ENCODE measurements at places on chromosomes 5 and 9.

DNA sequence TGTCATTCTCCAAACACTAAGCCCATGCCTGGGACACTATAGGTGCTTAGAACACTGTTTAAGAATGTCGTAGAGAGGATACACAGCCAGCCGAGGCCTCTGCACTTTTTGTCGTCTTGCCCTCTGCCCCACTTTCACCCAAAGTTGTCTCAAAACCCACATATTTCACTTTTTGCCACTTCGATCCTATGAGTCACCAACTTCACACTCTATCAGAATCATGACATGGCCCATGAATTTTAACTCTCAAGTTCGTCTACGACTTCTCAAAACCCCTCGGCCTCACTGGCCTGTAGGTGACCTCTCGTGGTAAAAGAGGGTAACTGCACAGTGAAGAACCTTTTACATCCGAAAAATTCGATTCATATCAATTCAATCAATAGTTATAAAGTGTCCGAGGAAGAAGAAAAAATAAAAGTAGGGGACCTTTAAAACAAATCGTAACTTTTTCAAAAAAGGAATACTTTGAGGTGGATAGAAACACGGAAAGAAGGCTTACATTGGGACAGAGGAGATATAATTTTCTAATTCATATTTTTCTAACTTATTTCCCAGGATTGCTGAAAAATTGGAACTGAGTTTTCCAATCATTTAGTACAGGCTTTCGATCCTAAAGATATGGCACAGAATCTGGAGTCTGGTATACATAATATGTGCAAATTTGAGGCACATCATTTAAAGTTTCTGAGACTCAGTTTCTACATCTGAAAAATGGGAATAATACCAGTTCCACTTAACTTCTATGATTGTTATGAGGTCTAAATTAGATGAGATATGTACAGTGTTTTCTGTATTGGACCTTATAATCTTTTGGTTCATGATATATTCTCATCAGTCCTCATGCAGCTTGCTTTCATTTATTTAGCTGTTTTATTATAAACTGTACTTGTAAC lies 122.6 kb downstream of the APBA1 start:
- DNase-seq, result peak; percentile 56

GRCh38 chr5:116569999-116570398 lies 4.6 kb downstream of the SEMA6A start:
- no peak for DNase-seq

DNA sequence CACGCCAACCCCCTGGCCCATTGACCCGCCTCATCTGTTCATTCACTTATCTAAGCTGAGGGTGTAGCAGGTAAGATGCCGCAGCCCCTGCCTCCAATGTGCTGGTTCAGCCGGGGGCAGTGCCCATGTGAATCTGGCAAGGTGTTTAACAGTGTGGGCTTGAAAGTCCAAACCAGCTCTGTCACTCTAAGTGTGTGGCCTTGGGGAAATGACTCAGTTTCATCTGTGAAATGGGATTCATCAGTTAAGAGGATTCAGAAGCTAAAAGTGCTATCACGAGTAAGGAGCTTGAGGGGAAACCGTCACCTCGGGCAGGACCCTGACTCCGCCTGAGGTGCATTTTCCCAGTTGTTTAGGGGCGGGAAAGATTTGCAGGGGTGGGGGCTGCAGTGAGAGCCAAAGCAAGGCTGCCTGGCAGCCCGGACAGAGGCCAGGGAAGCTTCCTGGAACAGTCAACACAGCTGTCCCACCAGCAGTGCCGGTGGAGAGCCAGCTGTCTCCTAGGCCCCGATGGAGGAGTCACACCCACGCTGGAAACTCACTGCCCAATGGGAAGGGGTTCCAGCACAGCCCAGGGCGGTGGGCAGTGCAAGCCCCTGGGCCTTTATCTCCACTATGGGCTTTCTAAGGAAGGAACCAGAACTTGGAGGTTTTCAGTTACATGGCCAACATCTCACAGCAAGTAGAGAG lies 9.7 kb upstream of the URM1 start:
- no peak for DNase-seq

DNA sequence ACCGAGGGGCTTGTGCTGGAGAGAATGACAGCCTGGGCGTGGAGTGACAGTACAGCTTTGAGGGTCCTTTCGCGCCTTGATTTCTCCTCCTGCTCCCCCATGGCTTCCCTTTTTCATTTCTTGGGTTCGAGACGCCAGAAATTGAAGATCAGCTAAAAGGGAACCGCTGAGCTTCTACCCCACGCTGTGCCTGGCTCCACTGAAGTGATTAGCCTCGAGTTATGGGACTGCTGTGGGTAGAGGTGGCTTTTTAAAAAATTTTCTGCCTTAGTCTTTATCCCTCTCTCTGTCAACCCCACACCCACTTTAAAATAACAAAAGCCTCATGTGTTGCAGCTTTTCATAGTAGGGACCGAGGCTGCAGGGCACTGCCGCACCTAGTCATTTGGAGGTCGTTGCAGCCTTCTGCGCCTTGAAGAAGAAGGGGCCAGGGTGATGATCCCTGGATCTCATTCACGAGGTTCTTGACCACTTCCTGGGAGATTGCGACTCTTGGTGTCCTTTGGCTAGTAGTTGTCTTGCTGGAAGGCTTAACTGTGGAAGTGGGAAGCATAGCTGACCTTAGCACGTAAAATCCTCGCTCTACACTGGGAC lies 603 bp downstream of the PPIP5K2 start:
- DNase-seq, result peak; percentile 34

- peak; percentile 83 for DNase-seq
Observed at GRCh38 chr9:134323741-134324358, 2.4 kb upstream of the RXRA start.

DNA sequence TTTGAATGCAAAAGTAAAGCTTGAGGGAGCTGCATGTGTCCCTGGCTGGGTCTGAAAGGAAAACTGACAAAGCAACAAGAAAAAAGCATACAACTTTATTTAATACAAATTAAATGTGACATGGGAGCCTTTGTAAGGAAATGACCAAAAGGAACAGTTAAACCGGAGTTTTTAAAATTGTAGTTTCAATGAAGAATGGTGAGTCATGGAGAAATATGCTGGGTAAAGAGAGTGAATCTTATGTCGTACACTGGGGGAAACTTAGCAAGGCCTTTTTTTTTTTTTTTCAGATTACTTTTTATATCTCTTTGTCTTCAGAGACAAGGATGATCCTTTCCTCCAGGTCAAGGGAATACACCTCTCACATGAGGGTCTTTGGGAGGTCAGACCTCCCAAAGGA lies 50.1 kb upstream of the FBXL17 start:
- DNase-seq, result no peak

- no peak for DNase-seq
Observed at GRCh38 chr5:113776832-113777525, 263.5 kb downstream of the YTHDC2 start.

- no peak for DNase-seq
Observed at GRCh38 chr5:141706121-141706520, 24.1 kb upstream of the ARAP3 start.

GRCh38 chr5:154373326-154373725 lies 72.5 kb upstream of the SAP30L start:
- DNase-seq, result no peak

- no peak for DNase-seq
Observed at GRCh38 chr9:16974436-16974835, 104.0 kb upstream of the BNC2 start.

GRCh38 chr5:87899721-87900131 lies 368.9 kb downstream of the TMEM161B start:
- DNase-seq, result no peak

GRCh38 chr9:90432951-90433350 lies 209.7 kb downstream of the DIRAS2 start:
- no peak for DNase-seq

DNA sequence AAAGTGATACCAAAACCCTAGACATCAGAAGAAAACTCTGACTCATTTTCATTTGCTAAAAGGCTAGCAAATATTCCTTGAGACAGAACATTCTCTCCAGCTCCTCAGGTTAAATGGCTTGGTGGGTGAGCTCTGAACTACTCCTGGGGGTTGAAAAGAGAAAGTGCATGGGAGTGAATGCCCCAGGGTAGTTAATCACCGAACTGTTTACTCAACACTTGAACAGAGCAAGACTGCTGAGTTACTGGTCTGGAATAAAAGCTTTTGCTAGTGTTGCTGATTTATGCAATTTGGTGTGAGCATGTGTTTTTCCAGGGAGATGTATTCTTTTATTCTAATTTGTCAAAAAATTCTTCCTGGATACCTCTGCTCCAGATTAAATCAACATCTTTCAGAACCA lies 88.3 kb upstream of the PRDM9 start:
- DNase-seq, result peak; percentile 22

DNA sequence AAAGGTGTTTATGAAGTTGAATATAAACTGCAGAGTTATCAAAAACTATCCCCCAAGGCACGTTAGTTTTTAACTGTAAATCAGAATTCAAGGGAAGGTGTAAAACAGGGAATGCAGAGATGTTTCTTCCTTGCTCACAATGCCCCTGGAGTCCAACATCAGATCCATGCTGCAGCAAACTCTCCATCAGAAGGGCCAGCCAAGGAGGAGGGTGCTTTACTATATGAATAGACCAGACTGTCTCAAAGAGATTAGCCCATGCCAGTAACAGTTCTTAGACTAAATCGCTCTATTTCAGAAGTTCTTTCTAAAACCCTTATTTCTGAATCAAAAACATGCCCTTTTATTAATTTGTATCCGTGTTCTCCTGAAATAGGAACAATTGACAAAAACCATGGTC lies 362.8 kb upstream of the RPS23 start:
- no peak for DNase-seq

GRCh38 chr5:9619331-9620092 lies 10.6 kb downstream of the TAS2R1 start:
- no peak for DNase-seq

GRCh38 chr9:89541798-89542197 lies 43.9 kb upstream of the SEMA4D start:
- DNase-seq, result no peak

DNA sequence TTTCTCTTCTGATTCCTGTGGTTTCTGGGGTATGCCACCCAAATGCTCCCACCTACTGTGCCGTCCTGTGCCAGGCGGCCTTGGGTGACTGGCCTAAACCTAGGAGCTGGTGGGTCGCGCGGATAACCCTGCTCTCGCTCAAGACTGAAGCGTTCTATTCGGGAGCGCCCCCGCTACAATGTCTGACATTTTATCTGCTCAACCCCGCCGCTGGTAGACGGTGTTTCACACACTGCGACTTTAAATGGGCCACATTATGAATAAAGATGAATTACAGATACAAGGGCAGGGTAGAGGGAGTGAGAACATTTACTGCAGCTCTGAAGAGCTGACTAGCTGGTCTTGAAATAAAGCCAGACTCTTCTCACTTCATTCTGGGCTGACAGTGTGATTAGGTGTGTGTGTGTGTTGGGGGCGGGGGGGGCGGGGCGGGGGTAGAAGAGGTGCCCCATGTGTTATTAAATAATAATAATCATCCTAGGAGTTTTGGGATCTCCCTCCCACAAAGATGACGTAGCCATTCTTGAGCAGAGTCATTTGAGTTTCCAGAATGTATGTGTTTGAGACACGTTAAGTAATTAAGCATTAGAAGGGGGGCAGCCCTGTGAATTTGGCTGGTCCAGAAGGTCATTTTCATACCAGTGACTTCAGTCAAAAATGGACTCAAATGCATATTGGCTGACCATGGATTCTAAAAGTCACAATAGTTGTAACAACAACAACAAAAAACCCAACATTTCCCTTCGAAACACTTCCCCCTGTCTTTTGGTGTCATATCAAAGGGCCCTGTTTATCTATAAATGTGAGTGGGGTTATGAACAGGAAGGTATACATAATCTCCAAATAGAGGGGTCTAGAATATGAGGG lies 1.0 kb upstream of the PTCH1 start:
- no peak for DNase-seq
